ENCODE measurements at places on chromosomes 12 and 14.
A peak's percentile ranks its signal among the peaks of the same experiment; 100 is the strongest.

- DNase-seq: no peak
Measured at GRCh38 chr12:3718100-3718499, 34.8 kb downstream of the CRACR2A start.

GRCh38 chr12:101619026-101619786, 24.4 kb downstream of the MYBPC1 start:
- no peak for DNase-seq

DNA sequence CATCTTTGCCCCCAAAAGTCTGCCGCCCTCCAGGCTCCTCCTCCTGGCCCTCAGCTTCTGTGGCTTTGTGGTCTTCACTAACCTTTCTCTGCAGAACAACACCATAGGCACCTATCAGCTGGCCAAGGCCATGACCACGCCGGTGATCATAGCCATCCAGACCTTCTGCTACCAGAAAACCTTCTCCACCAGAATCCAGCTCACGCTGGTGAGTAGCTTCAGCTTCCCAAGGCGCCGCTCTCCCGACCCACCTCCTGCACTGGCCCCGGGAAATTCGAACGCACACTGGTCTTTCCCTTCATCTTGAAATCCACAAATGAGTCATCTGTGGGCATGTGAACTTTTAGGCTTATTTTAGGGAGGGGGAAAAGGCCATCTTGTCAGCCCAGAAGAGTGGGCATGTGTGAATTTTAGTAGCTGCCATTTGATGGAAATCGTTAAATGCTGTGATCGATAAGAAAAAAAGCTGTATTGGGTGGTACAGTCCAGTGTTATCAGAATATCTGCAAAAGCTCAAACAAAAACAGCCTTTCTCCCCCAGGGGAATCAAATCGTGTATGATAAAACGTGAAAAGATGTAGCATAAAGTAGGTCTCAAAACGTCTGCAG, 700 bp downstream of the SLC35E3 start:
- peak; percentile 42 for DNase-seq

- no peak for DNase-seq
Measured at GRCh38 chr12:49487605-49488004, 51.2 kb upstream of the KCNH3 start.

- DNase-seq: no peak
Measured at GRCh38 chr12:117863002-117863709, 105.6 kb downstream of the KSR2 start.

DNA sequence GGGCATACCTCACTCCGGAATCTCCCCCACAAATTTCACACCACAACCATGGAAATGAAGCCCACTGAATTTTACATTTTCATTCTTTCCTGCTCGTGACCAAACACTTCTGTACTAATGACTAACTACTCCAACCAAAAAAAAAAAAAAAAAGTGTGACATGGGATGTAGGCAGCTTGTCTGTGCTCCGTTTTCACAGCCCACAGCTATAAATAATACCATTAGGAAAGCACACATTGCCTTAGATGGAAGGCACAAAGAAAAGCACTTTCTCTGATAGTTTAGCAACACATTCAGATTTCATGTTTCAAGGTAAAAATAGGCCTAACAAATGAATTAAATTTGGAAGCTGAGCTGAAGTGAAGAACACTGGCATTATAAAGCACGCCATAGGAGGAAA, 42.5 kb downstream of the DUSP6 start:
- DNase-seq: no peak

GRCh38 chr14:74019408-74020137, 424 bp downstream of the BBOF1 start:
- no peak for DNase-seq

- DNase-seq: no peak
Measured at GRCh38 chr12:93989949-93990348, 158.4 kb upstream of the PLXNC1 start.

- no peak for DNase-seq
Measured at GRCh38 chr14:85027681-85028370, 502.1 kb upstream of the FLRT2 start.

GRCh38 chr12:119208626-119209061, 29.9 kb downstream of the HSPB8 start:
- DNase-seq: no peak

DNA sequence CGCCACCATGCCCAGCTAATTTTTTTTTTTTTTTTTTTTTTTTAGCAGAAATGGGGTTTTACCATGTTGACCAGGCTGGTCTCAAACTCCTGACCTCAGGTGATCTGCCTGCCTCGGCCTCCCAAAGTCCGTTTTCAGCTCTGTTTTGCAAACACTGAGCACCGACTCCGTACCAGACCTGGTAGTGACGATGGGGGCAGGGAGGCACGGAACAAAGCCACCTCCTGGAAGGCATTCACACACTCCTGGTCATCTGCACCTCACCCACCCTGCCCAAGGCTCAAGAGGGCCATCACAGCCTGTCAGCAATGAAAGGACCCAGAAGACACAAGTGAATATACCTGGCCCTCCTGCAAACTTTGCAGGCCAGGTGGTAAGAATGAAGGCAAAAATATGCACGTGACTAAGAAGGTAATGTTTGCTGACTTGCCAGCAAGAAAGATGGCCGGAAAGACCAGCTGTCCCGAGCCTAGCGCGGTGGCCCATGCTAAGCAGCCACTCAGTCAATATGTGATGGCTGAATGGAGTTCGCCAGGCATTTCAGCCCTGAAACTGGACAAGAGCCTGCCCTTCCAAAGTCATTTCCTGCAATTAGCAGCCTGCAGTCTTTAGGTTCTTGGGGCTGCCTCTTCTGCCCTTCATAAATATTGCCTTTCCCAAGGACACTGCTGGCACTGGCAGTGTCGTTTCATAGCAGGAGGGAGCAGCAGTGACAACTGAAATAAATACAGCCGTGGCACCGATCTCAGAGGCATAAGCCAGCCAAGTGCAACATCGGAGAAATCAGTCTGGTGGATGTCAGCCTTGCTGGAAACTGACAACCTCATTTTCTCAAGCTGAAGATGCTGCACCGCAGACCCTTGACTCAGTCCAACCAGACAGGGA, 17.6 kb downstream of the MMAB start:
- DNase-seq: no peak

DNA sequence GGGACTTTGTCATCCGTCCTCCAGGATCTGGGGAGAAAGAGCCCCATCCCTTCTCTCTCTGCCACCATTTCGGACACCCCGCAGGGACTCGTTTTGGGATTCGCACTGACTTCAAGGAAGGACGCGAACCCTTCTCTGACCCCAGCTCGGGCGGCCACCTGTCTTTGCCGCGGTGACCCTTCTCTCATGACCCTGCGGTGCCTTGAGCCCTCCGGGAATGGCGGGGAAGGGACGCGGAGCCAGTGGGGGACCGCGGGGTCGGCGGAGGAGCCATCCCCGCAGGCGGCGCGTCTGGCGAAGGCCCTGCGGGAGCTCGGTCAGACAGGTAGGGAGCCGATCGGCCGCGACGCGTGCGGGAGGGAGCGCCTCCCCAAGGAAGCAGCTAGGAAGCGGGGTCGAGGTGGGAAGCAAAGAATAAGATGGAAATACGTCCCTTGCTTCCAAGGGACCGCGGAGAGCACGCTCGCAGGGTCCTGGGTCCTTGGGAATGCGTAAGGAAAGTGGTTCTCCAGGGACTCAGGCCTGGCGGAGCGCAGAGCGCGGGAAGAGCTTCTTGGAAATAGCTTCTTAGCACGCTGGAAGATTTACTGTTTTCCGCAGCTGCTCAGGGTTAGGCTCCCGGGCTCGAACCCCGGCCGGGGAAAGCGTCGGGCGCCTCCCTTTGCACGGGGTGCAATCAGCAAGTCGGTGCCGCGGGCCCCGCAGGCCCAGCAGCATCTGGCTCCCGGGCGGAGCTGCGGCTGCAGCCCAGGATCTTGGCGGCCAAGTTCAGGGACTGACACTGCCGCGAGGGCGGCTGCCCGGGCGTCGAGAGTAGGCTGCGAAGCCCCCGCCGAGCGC, 457 bp downstream of the SOCS2 start:
- DNase-seq: no peak

- no peak for DNase-seq
Measured at GRCh38 chr12:76020281-76020680, 11.3 kb downstream of the PHLDA1 start.

- no peak for DNase-seq
Measured at GRCh38 chr12:93468008-93468371, 676 bp downstream of the MRPL42 start.

DNA sequence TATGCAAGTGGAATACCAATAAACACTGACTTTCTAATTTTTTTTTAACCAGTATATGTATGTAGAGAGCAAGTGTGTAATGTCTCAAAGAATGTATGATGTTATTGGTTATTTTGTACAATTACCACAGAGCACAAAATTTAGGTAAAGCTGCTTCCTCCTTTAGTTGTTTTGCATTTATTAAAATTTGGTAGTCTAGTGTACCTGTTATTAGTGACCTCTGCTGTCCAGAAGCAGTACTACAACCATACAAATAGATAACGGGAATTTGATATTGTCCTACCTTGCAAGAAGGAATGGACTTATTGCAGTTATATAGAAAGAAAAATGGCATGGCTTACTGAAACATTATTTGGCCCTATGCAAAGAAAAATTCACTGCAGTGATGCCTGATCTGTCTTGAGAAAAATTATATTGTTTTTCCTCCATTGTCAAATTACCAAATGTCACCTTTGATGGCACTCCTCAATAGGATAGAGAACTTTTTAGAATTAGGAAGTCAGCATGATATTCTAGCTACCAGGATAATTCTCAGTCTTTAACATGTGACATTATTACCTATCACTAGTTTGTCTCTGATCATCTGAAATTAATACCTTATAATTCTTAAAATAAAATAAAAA, 153.9 kb upstream of the RMST start:
- DNase-seq: no peak

DNA sequence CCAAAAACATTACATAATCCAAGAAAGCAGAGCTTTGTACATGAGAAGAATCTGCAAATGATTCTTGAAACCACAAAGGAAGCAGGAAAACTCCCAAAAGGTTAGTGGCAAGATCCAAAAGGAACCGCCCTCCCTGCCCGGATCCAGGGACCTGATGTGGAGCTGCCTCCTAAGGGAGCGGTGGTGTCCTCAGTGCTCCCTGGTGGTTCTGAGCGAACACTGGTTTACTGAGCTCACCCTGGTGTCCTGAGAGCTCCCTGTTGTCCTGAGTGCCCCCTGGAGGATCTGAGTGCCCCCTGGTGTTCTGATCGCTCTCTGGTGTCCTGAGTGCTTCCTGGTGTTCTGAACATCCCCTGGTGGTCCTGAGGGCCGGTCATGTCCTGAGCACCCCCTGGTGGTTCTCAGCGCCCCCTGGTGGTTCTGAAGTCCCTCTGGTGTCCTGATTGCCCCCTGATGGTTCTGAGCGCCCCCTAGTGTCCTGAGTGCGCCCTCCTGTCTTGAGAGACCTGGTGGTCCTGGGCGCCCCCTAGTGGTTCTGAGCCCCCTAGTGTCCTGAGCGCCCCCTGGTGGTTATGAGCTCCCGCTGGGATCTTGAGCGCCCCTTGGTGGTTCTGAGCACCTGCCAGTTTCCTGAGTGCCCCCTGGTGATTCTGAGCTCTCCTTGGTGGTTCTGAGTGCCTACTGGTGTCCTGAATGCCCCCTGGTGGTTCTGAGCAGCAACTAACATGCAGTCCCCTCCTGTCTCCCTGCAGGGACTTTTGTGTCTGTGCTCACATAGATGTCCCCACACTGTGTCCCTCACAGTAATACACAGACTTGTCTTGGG, 891.1 kb downstream of the TMEM121 start:
- DNase-seq: peak; percentile 6

GRCh38 chr14:89407856-89408255, 9.2 kb downstream of the FOXN3 start:
- DNase-seq: no peak

GRCh38 chr14:33569821-33570687, 380.8 kb downstream of the EGLN3 start:
- no peak for DNase-seq

- DNase-seq: no peak
Measured at GRCh38 chr12:124170760-124171159, 124.1 kb upstream of the RFLNA start.

DNA sequence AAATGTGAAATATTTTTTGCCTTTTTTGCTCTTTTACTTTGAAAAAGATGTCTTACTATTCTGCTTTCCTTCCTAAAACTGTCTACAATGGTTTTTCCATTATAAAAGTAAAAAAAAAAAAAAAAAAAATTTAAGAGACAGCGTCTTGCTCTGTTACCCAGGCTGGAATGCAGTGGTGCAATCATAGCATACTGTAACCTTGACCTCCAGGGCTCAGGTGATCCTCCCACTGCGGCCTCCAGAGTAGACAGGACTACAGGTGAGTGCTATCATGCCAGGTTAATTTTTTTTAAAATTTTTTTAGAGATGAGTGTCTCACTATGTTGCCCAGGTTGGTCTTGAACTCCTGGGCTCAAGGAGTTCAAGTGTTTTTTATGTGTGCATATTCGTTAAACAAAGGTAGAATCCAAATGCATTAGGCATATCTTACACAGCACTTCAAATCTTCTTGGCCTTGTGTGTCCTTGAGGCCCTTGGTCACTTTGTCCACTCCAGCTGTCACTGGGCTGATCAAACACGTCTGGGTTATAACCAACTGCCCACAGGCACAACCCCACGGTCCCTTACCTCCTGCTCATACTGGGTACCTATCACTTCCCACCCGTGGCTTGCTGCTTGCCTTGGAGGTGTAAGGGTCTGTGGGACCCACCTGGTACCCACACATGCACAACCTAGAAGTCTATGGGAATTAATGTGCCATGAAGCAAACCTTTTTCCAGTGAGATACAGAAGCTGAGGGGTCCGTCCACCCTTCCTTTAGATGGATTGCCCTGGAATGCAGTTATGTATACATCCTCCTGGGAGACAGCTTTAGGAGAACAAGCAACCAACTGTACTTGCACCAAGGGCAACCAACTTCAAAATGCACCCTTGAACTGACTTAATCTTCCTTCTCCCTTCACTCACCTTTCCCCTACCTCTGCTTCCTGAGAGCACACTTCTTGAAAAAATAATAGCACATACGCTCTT, 12.8 kb downstream of the RAD52 start:
- DNase-seq: no peak

DNA sequence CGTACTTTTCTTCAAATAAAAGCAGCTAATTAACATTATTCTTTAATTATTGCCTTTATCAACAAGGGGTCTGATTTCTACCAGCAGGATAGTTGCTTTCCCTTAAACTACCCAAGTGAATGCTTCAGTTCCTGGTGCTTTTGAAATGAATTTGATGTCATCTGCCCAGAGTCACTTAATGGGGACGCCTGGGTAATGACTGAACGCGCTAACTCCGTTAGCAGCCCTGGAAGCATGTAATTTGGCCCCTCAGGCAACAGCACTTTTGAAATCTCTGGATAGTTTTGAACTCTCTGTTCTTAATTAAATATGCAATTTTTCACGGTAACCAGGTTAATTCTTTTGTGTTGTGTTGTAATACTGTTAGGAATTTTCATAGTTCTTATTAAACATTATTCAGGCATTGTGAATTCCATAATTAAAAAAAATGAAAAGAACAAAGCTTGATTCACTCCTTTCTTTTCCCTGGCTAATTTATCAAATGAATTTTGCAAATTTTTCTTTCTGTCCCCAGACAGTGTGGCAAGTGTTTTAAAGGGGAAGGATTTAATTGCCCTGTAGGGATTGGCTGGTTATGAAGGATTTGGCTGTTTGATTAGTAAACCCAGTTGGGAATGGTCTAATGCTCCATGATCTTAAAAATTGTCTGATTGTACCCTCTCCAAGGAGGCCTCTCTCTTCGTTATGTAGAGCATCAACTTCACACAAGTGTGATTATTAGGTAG, 137.5 kb upstream of the MYL2 start:
- no peak for DNase-seq

Data from HuH-7.5 (cell line).